Activated CD4-positive, alpha-beta T cell treated with anti-CD3 and anti-CD28 coated beads, Interleukin-2, amount 10 ng/mL, durations not matched to agents 24 days and 14 days (primary cell): ENCODE measurements at places on chromosomes 4 and X.

- DNase-seq: no peak
Measured at GRCh38 chr4:129978315-129978714, 882.4 kb downstream of the C4orf33 start.

DNA sequence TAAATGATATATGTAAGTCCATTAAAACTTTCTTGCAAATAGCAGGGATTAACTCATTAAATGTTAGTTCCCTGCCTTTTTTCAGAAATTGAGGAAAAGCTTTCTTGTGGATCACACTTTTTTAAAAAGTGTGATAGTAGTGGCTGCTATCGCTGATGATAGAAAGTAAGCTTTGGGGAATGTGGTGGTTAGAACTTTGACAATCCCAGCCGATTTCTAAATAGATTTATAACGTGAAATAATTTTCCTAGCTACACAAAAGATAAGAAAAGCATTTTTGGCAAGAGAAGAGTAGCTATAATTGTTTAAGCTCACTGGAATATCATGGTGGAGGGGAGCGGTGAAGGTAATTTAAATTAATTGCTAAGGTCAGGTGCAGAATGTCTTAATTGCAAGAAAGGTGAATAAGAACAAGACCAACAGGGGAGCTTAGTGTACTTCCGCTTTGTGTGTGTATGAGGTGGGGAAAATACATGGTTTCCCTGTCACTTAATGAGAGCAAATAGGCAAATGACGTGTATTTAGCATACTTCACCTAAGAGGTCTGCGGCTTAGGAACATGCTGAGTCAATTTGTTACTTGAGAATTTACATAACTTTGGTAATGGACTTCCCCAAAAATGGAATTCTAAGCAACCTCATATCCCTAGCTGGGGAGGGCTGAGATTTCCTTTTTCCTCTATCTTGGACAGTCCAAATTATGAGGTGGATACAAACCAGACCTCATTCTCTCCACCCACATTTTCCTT is 11.7 kb upstream of the IL21 start:
- no peak for DNase-seq

GRCh38 chr4:24130637-24131036 is 240.8 kb upstream of the PPARGC1A start:
- no peak for DNase-seq

- no peak for DNase-seq
Measured at GRCh38 chr4:31964685-31965084, 1244.5 kb downstream of the PCDH7 start.

DNA sequence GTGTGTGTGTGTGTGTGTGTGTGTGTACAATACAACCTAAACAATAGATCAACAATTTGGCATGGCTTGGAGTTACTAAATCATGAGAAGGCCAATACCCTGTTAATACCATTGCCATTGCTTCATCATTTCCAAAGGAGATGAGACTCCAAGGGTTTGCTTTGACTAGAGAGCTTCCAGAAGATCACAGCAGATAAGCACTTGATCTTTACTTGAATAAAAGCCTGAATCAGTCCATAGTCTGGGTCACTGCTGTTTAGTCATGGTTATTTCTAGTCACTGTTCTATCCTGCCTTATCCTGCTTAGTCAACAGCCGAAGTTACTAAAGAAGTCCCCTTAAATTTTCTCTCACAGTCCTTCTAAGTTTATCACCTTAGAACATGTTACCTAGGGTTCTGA is 58.2 kb downstream of the RAB40AL start:
- no peak for DNase-seq

- no peak for DNase-seq
Measured at GRCh38 chr4:22764183-22764582, 71.4 kb downstream of the GBA3 start.

GRCh38 chrX:118756101-118756500 is 28.7 kb downstream of the IL13RA1 start:
- no peak for DNase-seq

GRCh38 chr4:174314770-174315169 is 31.1 kb downstream of the CEP44 start:
- DNase-seq: no peak

DNA sequence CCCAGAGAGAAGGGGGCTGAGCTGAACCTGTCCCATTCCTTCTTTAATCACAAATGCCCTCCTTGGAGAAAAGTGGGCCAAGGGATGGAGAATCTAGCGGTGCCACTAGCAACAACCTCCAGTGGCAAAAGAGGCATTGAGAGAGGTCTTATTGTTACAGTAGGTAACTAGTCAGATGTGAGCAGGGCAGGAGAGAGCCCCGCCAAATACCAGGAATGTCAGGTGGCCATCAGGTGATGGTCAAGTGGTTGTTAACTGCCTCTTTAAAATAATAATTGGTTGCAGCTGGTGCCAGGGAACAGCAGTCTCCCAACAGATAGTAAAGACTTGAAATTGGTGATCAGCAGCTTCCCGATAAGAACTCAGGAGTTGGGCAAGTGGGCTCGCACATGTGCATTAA is 116.1 kb downstream of the EVC2 start:
- DNase-seq: no peak

- DNase-seq: peak; percentile 47
Measured at GRCh38 chrX:151974336-151975227, at the start of gene GABRE. GABRE (minus strand) TSS chrX:151974676; CDS start chrX:151974625, 51 bp downstream.

GRCh38 chr4:22091906-22092305 is 143.3 kb upstream of the KCNIP4 start:
- DNase-seq: no peak

DNA sequence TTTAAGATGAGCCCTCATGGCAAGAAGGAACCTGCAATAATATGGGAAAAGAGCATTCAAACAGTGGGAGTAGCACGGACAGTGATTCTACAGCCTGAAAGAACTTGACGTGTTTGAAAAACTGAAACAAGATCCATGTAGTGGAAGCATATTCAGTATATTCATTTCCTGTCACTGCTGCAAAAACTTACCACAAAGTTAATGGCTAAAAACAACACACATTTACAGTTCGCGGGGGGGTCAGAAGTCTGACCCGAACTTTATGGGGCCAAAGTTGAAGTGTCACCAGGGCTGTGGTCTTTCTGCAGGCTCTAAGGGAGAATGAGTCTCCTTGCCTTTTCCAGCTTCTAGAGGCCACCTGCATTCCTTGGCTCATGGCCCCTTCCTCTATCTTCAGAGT is 52.6 kb upstream of the ARX start:
- no peak for DNase-seq

DNA sequence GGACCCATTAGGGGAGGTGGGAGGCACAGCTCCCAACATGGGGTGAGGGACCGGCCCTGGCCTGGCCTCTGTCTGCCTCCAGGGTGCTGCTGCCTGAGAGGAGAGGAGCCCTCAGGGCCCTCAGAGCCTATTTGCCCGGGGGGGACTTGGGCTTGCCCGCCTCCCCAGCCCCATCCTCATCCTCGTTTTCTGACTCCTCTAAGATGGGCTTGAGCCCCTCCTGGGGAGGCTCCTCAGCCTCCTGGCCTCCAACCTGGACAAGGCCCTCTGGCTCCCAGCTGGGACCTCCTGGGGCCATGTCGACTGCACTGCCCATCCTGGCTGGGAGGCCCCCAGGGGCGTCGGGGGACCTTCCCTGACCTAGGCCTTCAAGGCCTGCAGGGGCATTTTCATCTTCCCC is 2.8 kb downstream of the PNMA6F start:
- DNase-seq: no peak

DNA sequence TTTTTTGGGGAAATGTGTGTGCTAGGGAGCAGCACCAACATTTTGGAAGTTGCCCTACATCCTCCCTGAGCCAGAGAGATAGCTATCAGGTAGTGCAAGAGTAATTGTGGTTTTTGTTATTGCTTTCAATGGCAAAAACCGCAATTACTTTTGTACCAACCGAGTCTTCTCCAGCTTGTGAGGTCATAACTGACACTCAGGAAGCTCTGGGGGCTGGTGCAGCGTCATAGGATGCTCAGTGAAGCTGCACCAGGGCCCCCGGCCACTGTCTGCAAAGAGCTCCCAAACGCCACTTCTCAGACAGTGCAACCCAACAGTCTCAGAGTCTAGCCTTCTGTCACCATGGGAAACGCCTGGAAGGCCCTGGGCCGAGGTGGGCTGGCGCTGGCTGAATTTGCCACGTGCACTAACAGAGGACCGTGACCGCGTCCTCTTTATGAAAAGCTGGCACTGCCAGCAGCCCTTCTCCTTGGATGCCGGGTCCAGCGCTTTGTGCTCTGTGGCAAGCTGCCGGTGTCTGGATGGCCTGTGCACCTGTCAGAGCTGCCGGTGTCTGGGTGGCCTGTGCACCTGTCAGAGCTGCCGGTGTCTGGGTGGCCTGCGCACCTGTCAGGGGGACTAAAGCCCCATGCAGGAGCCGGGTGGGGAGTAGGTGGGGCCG is 19.4 kb downstream of the SH3TC1 start:
- DNase-seq: no peak

DNA sequence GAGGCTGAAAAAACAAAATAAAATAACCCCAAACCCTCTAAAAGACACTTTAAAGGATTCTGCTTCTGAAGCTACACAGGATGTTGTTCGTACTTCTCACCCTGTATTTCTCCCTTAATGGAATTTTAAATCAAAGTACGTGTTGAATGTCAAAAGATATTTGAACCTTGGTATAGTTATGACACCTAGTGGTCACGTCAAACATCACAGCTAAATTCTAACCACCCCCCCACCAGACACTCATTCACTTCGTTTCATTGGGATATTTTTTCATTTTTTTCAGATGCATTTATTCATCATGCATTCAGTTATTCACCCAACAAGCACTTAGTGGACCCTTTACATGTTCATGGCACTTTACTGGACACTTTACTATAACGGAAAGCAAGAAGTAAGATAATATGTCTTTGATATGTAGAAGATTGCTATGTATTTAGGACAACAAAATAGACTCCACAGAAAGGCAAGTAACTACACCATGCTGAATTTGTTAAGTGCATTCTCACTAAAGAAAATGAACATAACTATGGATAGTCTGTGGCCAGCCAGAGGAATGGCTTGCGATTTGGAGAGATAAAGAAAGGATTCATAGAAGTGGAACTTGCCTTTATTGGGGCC is 62.5 kb upstream of the GPR174 start:
- peak; percentile 78 for DNase-seq

DNA sequence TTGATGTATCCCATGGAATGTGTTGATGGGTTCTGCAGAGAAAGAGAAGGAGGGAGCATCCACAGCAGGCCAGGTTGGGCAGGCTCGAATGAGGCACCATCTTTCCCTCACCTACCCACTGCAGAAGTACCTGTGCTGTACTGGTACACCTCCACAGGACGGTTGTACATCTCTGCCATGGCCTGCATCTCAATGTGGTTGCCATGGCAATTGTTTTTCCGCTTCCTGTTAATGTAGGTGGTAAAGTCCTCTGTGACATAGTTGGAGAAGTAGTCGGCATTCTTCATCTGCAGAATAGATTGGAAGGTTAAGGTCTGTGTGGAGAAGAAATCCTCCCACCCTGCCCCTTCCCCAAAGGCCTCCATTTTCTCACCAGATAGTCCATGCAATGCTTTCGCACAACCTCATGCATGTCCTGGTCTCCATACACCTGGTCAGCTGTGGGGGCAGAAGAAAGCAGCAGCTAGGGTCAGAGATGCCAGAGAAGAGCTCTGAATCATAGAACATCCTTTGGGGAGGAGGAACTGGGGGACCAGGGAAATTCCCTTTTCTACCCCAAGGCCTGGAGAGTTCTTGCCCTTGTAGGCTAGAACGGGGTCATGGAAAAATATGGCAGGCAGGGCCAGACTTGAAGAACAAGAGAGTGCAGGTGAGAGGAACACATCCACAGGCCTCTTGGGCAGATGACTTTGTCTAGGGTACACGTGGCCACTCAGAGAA is 15.9 kb upstream of the PIM2 start:
- peak; percentile 83 for DNase-seq
